ENCODE measurements at places on chromosomes 2 and 18.

DNA sequence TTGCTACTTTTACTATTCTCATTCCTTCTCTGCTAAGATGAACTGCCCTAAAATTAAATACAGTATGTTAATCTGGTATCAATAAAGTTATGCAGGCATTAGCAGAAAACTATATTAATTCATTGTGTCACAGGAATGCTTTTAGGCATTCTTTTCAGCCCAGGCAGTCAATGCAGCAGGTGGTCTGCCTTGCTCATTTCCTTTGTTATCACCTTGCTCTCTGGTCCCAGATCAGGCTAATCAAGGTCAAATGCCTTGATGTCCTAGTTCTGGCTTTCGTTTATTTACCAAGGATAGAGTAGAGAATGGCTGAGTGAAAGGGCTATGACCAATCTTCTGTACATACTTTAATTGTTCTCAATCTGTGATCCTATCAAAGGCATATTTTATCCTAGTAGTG is 1023.6 kb downstream of the TMEM182 start:
- no peak for DNase-seq

GRCh38 chr2:12556762-12557161 is 160.0 kb upstream of the TRIB2 start:
- DNase-seq: peak; percentile 65

DNA sequence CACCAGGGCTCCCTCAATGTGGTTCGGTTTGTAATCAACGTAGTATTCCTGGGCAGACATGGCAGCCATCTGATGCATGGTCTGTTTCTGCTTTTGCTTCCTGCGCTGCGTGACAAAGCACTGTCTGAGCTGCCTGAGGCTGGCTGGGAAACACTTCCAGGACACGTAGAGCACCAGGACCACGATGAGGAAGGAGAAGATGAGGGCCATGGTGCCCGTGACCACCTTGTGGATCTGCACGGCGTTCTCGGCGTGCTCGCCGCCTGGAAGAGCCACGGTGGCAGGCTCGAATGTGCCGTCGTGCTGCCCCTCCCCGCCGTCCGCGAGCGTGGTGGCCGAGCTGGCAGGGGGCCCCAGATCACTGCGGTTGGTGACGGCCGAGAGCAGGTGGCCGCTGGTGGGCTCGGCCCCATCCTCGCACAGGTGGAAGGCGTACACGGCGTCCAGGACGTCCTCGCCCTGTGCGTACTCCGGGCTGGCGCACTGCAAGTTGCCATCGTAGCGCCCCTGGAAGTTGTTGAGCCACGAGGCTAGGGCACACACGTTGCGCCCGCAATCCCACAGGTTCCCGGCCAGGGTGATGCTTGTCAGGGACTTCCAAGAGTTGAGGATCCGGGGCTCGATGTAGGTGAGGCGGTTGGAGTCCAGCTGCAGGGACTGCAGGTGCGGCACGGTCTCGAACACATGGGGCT is 2.1 kb downstream of the LRRTM1 start:
- no peak for DNase-seq

DNA sequence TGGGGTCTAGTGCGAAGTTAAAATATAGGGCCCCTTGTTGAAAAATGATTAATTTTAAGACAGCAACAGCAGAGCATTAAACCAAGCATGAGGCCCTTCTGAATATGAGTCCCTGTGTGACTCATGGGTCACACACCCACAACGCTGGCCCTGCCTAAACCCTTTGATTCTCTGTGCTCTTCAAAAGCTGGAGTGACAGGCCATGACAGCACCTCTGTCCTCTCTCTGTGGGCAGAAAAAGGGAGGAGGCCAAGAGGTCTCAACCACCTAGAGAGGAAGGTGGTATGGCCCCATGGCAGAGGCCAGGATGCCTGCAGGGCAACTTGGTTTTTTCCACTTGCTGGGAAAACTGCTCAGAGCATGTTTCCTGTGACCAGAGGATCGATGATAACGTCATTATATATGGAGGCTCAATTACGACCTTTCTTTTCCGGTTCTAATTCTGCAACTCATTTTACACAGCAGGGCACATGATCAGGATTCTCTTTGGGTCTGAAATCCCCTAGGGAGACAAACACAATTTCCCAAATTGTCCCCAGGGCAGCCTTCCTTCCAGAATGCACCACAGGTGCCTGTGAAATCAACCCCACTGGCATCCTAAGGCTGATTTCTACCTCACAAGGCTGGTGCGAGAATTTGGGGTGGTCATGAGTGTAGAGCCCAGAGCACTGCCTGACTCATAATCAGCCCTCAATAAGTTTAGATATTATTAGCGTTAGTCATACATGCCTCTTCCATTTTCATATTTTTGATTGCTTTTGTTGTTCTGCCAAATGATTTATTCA is 102.0 kb upstream of the PPP1CB start:
- peak; percentile 77 for DNase-seq

DNA sequence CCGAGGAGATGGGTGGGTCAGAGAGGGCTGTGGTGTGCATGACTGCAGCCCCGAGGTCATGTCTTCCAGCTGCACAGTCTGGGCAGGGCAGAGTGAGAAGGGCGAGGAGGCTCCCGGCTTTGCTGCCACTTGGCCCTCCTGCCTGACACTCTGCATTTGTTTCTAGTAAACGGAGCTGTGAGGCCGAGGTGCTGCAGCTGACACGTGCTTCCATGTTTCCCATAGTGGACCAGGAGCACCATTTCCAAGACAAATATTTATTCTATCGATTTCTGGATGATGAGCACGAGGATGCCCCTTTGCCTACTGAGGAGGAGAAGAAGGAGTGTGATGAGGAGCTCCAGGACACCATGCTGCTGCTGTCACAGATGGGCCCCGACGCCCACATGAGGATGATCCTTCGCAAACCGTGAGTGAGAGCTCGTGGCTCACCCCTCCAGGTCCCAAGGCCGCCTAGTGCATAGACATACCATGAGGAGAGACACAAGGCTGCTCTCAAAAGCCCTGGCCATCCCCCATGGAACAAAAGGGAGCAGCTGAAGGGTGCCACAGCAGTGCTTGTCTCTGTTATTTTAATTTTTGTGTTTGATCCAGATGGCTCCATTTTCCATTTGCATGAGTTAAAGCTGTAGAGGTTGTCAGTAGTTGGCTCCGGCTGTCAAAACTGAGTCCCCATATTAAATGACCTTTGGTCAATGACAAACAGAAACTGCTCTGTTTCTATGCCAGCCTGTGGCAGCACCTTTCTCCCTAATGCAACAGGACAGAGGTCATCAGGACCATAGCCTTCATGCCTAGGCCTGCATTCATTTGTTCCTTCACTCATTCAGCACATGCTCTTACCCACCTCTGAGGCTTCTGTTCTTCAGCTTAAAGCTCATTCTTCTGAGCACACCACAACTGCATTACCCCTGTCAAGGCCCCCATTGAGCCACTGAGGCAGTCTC is 108.3 kb upstream of the MAP3K20 start:
- DNase-seq: no peak

GRCh38 chr18:35635170-35635569 is 53.6 kb downstream of the GALNT1 start:
- DNase-seq: no peak

DNA sequence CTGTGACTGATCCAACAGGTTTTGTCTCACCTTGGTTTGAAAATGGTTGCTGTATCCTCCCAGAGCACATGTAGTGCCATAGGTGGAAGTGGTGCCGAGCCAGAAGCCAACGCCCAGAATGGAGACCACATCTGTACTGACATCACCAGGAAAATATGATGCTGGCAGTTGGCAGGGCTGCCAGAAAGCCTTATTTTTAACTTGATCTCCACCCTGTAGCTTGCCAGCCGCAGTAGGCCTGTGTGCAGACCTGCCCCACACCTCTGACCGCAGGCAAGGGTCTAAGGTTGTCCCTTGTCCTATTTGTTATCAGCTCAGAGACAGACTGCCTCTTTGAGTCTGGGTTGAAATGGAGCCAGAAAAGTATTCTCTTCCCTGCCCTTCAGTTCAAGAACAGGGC is 123.5 kb upstream of the EML6 start:
- DNase-seq: no peak

DNA sequence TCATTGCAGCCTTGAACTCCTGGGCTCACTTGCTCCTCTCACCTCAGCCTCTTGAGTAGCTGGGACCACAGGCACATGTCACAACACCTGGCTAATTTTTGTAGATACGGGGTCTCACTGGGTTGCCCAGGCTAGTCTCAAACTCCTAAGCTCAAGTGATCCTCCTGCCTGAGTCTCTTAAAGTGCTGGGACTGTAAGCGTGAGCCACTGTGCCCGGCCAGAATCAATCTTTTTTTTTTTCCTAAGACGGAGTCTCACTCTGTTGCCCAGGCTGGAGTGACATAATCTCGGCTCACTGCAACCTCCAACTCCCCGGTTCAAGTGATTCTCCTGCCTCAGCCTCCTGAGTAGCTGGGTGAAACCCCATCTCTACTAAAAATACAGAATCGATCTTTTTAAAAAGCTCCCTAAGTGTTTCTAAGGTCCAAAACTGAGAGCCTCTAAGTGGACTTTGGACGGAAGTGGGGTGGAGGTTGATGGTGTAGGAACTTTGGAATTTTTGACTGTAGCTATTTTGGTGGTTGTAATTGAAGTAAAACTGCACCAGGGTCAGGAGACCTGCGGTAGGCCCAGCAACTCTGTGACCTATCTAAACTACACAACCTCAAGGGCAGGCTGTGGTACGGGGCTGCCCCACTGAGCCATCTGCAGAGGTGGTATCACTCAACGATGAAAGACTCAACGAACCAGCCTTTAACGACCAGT is 82.9 kb downstream of the POLR1A start:
- DNase-seq: peak; percentile 48

- DNase-seq: no peak
Measured at GRCh38 chr18:42176599-42176998, 221.6 kb downstream of the PIK3C3 start.

DNA sequence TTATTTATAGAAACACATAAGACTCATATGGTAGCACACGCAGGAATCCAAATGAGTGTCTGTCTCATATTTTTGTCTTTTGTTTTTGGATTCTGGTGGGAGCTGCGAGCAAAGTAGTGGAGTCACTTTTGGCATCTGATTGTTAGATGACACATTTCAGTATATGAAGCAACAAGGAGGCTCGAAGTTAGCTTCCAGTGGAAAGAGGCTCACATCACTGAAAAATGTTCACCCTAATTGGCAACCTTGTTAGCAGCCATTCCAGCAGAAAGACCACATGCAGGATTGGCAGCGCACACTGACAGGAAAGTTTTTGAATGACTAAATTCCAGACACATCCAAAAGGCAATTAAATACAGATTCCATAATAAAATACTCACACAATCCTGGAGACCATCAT is 87.4 kb downstream of the MYT1L start:
- no peak for DNase-seq

DNA sequence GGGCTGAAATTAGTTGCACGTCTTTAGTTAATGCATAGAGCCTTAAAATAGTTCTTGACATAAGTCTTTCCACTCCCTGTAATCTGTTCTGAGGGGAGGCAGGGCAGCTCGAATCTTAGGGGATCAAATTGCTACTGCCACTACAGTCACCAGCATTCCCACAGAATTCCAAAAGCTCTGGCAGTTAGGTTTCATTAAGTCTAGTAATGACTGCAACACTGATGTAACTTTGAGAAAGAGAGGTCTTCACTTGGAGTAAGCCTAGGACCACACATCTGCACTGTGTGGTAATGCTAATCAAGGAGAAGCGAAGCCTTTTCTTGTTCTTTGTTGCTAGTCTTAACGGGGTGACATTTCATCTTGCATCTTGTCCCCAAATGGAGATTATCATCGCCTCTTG is 19.3 kb upstream of the NCK2 start:
- no peak for DNase-seq

GRCh38 chr2:124988794-124989193 is 963.7 kb downstream of the CNTNAP5 start:
- DNase-seq: no peak

DNA sequence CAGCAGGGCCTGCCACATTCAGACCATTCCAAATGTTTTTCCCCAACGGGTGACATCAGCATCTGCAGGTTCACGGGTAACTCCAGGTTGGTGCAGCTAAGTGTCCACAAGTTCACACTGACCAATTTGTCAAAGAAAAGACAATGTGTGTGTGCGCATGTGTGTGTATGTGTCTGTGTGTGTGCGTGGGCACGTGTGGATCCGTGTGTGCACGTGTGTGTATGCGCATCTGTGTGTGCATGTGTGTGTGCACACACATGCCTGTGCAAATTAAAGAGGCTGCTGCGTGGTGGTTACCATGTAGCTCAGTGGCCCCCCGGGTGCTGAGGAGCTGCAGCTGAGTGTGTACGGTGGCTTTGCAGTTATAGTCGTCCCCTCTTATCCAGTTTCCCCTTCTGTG is 187.4 kb downstream of the TMEM18 start:
- no peak for DNase-seq

GRCh38 chr2:14828223-14828622 is 195.7 kb downstream of the LRATD1 start:
- DNase-seq: no peak

GRCh38 chr2:5673145-5674025 is 18.8 kb upstream of the SOX11 start:
- DNase-seq: no peak

- no peak for DNase-seq
Measured at GRCh38 chr18:78071166-78071710, 821.6 kb downstream of the GALR1 start.

DNA sequence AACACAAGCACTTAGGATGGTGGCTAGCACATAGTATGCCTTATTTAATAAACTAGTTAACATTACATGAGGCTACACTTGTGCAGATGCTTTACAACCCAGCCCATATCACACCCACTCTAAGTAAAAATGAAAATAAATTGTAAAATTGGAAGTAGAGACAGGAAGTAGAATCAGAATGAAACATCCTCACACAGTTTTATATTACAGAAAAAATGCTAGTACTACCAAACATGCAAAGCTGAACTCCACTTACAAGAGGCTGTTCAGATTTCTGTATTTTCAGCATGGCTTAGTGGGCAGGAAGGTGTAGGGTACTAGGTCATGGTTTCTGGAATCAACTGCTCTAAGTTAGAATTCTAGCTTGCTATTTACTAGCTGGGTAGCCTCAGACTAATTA is 18.2 kb upstream of the CRIM1 start:
- DNase-seq: no peak

GRCh38 chr2:32484937-32485336 is 128.1 kb downstream of the BIRC6 start:
- no peak for DNase-seq

DNA sequence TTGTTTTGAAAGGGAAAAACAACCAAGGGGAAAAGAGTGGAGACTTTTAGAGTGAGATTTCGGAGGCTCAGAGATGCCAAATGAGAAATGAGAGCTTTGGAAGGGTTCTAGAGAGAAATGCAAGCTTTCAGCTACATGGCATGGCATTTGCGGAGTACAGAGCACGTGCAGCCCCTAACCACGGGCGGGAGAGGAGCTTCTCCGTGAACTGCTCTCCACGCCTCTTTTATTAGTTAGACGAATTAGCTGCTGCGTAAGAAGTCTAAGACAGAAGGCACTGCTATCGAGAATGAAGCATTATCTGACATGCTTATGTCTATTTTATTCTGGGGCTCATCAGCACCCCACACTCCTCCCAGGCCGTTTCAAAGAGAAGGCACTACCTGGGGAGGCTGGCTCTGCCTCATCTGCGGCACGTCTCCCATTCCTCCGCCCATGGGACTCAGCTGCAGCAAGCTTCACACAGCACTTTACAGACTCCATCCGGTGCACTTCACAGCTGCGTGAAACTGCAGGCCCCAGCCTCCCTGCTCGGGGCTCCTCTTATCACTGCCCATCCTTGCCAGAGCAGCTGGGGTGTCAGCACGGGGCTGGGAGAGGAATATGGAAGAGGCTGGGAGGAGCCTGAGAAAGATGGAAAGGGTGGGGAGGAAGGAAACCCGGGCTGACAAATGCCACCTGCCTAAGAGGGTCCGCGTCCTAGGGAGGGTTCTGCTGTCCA is 207.3 kb upstream of the APCDD1 start:
- no peak for DNase-seq

Measured in activated effector memory CD4-positive, alpha-beta T cell treated with anti-CD3 and anti-CD28 coated beads, Interleukin-2, amount 50 U/mL, for 16 hours (primary cell).